NCI-H1694 (cell line): ENCODE measurements at places on chromosomes 1 and 21.
A peak's percentile ranks its signal among the peaks of the same experiment; 100 is the strongest.

DNA sequence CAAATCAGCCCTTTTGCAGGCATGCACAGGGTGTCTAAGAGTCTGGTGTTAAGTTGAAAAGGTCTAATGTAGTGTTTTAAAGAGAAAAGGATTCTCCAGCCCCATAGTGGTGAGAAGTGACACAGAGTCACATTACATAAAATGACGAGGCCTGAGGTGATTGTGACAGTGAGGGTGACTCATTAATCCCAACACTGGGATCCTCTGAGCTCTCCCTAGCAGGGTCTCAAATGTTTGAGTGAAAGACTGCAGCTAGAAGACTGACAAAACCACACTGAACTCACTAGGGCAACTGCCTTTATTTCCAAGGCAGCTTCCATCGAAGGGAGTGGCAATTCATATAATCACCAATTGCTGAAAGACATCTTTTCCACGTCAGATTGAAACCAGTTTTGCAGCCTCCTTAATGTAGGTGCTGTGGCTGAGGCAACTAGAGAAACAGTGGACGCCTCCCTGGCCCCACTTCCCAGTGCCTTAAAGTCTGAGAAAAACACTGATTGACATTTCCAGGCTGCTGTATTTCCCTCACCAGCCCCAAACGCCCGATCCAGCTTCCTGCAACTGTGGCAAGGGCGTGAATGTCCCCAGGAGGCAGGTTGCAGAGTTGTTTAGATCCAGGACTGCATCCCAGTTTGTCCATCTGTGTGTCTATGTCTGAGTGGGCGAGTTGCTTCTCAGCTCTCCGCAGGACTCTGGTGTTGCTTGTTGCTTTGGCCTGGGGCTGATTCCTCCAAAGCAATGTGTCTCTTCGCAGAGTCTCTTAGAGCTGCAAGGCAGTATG lies 81.4 kb downstream of the RUNX1 start:
- DNase-seq, result no peak

DNA sequence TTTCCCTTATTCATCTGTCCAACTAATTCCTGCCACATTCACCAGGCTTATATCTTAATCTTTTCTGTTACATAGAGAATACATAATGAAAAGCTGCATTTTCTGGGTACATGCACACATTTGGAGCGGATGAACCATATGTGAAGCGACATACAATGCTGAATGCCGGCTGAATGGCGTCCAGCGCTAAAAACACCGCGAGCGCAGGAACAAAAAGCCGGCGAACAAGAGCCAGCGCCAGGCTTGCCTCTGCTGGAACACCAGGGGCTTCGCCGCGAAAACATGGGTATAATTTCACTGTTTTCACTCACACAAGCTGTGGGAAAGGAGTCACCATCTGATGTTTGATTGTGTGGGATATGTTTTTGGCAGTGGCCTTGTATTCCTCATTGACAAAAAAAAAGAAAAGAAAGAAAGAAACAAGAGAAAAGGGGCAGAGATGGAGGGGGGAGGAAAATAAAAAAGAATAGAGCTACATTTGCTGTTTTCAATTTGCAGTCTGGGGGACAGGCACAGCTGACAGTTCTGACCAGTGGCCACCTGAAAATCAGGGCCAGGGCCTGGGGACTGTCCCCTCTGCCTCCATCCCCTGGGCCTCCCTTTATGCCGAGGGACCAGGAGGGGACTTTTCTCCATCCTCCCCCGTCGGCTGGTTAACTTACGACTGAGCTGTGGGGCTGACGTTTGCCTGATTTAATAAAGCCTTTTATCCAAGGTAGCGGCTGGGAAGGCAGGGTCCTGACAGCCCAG lies 70.2 kb upstream of the OLIG2 start:
- peak; percentile 74 for DNase-seq

DNA sequence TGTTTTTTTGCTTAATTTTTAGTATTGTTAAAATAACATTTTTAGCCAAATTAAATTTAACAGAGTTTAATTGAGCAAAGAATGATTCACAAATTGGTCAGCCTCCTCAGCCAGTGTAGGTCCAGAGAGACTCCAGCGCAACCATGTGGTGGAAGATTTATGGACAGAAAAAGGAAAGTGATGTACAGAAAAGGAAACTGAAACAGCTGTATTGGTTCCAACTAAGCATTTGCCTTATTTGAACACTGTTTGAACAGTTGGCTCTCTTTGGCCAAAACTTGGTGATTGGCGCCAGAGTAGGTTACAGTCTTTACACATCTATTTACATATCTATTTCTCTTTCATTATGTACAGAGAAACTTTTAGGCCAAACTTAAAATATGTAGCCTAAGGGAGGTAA lies 19.4 kb downstream of the RPS6KC1 start:
- no peak for DNase-seq

DNA sequence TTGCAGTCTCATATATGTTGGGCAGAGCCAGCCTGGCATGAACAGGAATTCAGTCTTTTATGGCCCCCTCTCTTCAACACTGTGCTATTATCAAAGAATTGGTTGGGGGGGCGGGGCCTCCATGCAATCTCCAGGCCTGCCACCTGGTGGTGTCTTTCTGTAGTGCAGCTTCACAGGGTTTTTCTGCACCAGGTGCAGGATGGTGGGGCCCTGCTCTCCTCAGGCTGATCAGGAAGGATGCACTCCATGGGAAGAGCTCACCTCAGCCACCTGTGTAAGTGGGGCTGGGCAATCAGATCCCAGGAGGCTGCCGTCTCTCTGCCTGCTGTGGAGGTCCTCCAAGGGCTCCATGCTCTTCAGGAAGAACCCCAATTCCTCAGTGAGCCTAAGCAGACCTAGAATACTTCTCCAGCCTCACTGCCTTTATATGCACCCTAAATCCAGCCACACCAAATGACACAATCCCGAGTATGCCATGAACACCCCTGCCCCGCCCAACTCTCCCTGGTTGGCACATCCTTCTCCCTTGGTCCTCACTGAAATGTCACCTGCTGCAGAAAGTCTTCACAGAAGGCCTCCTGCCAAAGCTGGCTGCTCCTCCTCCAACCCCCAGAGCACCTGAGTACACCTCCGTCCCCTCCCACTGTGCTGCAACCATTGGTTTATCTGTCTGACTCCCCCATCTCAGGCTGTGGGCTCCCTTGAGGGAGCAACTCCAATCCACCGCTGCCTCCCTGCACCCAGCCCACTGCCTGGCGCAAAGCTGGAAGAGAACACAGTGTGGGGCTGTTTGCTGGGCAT lies 16.5 kb downstream of the STK40 start:
- DNase-seq, result peak; percentile 62

- DNase-seq, result no peak
Observed at GRCh38 chr21:33403128-33403785, at the start of gene IFNGR2. Gene IFNGR2, plus strand, starts transcription at chr21:33403413. Its CDS starts 131 bp downstream, at chr21:33403544.

GRCh38 chr1:228101994-228102790 lies 933 bp downstream of the C1orf35 start:
- DNase-seq, result no peak

GRCh38 chr21:40316104-40316503 lies 448.9 kb downstream of the PCP4 start:
- DNase-seq, result no peak

DNA sequence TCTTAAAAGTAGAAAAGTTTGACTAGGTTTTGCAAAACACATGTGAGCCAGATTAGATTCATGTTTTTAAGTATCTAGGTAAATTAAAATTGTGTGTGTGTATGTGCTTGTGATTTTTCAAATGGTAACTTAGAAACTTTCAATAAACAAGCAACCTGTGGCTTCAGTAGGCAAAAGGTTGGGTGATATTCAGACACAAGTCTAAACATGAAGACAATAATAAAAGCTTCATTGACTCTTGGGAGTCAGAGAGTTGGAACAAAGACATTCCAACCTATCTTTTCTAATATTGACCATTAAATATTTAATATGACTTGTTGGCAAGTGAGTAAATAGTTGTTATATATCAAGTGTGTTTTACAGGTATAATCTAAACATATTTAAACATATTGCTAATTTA lies 1049.6 kb upstream of the ADGRL4 start:
- DNase-seq, result no peak

- no peak for DNase-seq
Observed at GRCh38 chr1:228405979-228406228, 731 bp downstream of the TRIM11 start.

DNA sequence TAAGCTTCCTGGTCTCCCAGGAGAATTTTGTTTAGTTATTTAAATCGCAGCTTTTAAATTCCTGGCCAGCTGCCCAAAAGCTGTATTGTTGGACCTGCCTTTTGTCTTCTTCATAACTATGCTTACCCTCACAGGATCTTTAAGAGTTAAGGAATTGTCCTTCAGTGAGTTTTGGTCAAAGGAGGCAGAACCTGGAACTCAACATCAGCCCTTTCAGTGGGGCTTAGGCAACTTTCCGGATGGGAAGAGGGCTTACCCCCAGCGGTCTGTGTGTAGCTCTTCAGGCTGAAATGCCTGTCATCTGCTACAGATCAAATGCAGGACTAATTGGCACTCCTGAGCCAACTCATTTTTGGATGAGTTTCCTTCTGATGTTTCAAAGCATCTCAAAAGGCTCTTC lies 402.6 kb downstream of the SIPA1L2 start:
- peak; percentile 73 for DNase-seq

GRCh38 chr21:44529503-44530125 lies 10.4 kb downstream of the KRTAP10-1 start:
- DNase-seq, result no peak
